Astrocyte of the hippocampus (primary cell): ENCODE measurements at places on chromosomes 6 and 20.

DNA sequence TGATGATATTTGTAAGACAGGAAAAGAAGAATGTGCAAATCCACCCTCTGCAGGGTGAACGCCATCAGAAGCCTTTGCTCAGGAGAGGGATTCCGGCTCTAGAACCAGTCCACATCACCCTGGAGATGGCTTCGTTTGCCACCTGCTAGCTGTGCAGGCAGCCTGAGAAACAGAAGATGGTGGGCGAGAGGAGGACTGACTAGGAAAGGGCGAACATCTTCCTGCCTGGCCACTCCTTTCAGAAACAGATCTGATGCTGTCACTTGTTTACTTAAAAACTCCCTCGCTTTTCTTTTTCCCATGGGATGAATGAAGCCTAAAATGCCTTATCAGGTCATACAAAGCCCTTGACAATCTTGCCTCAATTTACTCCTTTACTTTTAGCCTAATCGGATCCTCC, 1.2 kb downstream of the PTPRA start:
- no peak for DNase-seq

DNA sequence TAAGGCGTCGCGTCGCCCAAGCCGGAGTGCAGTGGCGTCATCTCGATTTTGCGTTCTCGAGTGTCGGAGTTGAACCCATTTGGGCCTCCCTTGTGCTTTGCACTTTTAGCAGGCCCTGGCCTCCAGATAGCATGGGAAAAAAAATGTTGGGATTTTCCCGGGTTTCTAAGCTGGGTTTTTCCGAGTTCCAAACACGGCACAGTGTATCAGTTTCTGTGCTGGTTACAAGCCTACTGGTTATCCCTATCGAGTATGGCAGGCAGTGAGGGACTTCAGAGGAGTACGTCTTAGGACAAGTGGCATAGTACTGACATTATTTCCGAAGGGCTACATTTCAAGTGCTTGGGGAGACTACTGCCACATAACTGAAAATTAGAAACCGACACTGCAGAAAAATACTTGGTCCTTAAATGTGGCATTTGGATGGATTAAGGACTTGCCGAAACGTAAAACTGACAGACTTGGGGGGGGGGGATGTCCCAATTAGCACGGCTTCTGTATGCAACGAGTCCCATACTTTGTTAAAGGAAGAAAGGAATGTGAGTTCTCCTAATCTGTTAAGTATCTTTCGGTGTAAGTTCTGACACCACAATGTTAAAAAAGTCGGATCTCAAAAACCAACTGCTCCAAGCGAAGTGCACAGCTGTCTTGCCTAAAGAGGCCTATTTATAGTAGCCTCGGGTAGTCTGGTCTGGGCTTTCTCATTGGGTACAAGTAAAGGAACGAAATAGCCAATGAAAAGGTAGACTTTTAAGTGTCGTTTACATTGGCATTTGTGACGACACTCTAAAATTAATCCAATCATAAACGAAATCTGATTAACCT, 70.2 kb downstream of the HFE start:
- DNase-seq, result no peak

DNA sequence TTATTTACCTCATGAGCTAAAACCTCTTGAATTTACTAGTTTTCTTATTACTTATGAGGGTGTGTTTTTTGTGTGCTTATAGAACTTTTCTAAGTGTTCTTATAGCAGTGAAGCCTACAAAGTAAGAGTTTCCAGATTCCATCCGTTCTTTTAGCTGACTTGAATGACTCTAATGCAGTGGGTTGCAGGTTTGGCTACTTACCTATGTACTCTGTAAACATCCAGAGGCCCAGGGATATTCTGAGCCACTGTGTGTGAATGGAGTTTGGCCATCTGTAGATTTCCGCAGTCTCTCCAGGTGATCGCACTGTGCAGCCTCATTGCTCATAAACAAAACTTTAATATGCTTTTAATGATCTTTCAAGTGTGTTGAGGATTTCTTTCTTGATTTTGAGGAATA, 157.8 kb downstream of the MYO6 start:
- no peak for DNase-seq

DNA sequence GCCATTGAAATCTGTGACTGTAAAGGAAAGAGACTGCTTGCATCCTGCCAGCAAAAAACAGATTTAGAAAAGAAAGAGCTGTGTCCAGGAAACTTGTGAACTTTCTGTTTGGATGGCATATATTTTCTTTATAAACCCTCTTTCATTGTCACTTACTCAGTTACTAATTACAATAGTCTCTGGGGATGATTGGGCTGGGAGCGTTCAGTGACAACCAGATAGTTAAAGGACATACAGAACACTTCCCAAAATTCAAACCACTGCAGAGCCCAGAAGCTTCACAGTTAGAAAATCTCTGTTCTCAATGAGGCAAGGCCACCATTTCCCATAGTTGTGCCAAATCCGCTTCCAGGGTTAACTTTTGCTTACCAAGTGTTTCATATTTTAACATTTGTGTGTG, 98.6 kb upstream of the TAB2 start:
- DNase-seq, result no peak

DNA sequence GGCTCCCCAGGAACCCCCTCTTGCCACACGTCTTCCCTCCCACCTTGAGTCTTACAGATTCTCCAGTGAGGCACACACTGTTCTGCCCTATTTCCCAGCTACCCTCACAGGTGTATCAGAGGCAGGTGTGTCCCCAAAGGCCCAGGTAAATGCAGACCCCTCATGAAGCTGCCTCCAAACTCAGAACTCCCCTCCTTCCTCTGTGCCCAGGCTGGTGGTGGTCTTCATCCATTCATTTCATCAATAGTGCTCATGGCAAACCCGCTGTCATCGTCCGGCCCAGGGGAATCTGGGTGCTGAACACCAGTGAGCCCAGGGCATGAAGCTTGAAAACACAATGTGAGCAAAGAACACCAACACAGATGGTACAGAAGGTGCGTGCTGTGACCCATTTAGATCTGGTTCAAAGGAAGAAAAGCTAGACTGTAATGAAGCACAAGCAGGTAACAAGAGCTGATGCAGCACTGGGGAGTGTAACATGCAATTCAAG, 213.1 kb downstream of the SYNDIG1 start:
- DNase-seq, result no peak

GRCh38 chr6:130682066-130682465, 145.1 kb upstream of the SMLR1 start:
- DNase-seq, result no peak

DNA sequence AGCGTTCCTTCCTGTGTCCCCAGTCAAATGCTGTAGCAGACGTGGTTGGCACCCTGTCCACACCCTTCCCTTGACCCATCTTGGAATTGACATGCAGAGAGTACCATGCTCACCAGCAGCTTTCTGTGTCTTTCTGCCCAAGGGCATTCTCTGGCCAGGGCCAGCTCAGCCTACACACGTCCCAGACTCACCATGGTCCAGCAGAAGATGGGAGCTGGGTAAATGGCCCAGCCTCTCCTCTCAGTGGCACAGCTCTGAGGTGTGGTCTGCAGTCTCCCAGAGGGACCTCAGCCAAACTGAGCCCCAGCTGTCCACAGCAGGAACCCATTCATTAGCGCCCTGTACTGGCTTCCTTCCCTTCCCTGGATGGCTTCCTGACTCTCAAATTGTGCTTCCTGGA, 31.1 kb upstream of the BLCAP start:
- no peak for DNase-seq
